Activated CD8-positive, alpha-beta memory T cell treated with anti-CD3 and anti-CD28 coated beads, Interleukin-2, amount 10 ng/mL, durations not matched to agents 7 days and 5 days (primary cell): ENCODE measurements at places on chromosomes 1 and 21. TPM values are rescaled to one million over a fixed set of nuclear protein-coding genes. Genes with fewer than 3 reads are reported as not detected.

Gene SLAMF9
- not detected for total RNA-seq

Gene CHML
- 8.2 TPM for total RNA-seq

Gene VAMP3
- 33.1 TPM for total RNA-seq

Gene CRNN
- total RNA-seq = not detected

Gene TRIM67
- not detected for total RNA-seq
